ENCODE measurements at places on chromosomes 1 and 21. TPM values are rescaled to one million over a fixed set of nuclear protein-coding genes. Genes with fewer than 3 reads are reported as not detected.

Gene GNAT2
- polyA plus RNA-seq = not detected

Gene CHIA
- not detected for polyA plus RNA-seq

Gene GIPC2
- polyA plus RNA-seq = 18.7 TPM

Gene ENAH
- polyA plus RNA-seq = 71.9 TPM

Gene VAMP3
- 116 TPM for polyA plus RNA-seq

Gene RHD
- 0.75 TPM for polyA plus RNA-seq

Gene VPS13D
- polyA plus RNA-seq = 29.4 TPM

Gene HAO2
- polyA plus RNA-seq = 59.6 TPM

Gene HTR1D
- 0.56 TPM for polyA plus RNA-seq

Gene REG4
- 1.6 TPM for polyA plus RNA-seq

Gene LRRC8B
- 4.7 TPM for polyA plus RNA-seq

Gene EXTL1
- polyA plus RNA-seq = 2.1 TPM

Gene SHE
- 11.3 TPM for polyA plus RNA-seq

Gene SLAMF7
- polyA plus RNA-seq = 0.40 TPM

Gene ACTL8
- polyA plus RNA-seq = not detected

Gene TNFAIP8L2
- polyA plus RNA-seq = 1.8 TPM

Gene KPRP
- not detected for polyA plus RNA-seq

Gene GSTM3
- polyA plus RNA-seq = 251 TPM

Gene SLC9C2
- polyA plus RNA-seq = 0.03 TPM

Gene ELF3
- 143 TPM for polyA plus RNA-seq

Gene NFASC
- 32.2 TPM for polyA plus RNA-seq

Gene HCN3
- polyA plus RNA-seq = 11.7 TPM
